ENCODE measurements at places on chromosomes 4 and X. TPM values are rescaled to one million over a fixed set of nuclear protein-coding genes. Genes with fewer than 3 reads are reported as not detected.
A peak's percentile ranks its signal among the peaks of the same experiment; 100 is the strongest.

- peak overlapping the region; percentile 68 for H3K27ac ChIP-seq
- peak; percentile 80 for DNase-seq
- peaks cover 55% of the 10 kb centered on the region for H3K4me1 ChIP-seq
- no peak overlapping the region for H3K4me3 ChIP-seq
- peaks cover 71% of the 10 kb centered on the region for H3K36me3 ChIP-seq
- H3K27me3 ChIP-seq, result peaks cover 35% of the 10 kb centered on the region
These were observed 137.5 kb downstream of the AFAP1 start for GRCh38 chr4:7802093-7802726.

DNA sequence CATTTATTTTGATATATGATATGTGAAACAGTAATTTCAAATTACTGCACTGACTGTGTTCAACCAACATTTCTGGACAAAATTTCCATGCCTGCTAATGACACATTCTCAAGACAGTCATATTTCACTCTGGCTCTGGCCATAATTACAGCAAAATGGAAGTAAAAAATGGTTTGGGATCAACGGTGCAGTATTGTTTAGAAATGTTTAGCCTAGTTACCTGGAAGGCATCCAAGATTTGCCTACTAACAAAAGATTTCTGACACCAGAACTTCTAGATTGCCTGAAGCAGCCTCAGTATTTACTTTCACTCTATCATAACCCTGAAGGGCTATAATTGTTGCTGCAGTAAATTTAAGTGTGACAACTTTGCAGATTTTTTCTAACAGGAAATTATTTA is 416.3 kb downstream of the PCDH10 start:
- H3K4me3 ChIP-seq, result peak overlapping the region; percentile 47
- peak overlapping the region; percentile 57 for H3K27ac ChIP-seq
- H3K27me3 ChIP-seq, result peaks cover 1% of the 10 kb centered on the region

GRCh38 chrX:53320543-53321229 is 39.3 kb upstream of the IQSEC2 start:
- H3K4me3 ChIP-seq, result peak overlapping the region; percentile 62
- DNase-seq, result no peak
- H3K27ac ChIP-seq, result no peak overlapping the region
- H3K27me3 ChIP-seq, result peaks cover 10% of the 10 kb centered on the region

GRCh38 chr4:110609044-110609750 is 13.7 kb downstream of the PITX2 start:
- peaks cover 21% of the 10 kb centered on the region for H3K4me1 ChIP-seq
- H3K36me3 ChIP-seq, result no peaks in the 10 kb centered on the region
- peaks cover 15% of the 10 kb centered on the region for H3K27me3 ChIP-seq
- DNase-seq, result no peak
- peak overlapping the region; percentile 20 for H3K27ac ChIP-seq

SHROOM3 gene
- total RNA-seq, result 98.7 TPM

PLAC1 gene
- total RNA-seq, result not detected

Measured in HFFc6 (cell line).